Left forelimb (tissue), 1 donor: ENCODE measurements at places on chromosomes 2 and 18.

GRCh38 chr2:42872721-42873120, 80.3 kb upstream of the HAAO start:
- no peak for DNase-seq

DNA sequence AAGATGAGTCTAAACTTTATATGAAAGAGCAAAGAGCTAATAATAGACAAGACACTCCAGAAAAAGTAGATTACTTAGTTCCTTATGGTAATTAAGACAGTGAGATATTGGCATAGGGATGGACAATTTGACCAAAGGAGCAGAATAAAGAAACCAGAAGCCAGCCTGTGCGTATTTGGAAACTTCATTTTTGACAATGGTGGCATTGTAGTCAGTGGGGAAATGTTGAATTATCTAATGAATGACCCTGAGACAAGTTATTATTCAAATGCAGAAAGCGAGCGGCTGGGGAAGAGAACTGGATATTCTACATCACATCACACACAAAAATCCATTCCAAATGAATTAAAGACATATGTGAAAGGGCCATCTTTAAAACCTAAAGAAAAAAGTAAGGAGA, 144.3 kb downstream of the DTNB start:
- DNase-seq, result no peak

DNA sequence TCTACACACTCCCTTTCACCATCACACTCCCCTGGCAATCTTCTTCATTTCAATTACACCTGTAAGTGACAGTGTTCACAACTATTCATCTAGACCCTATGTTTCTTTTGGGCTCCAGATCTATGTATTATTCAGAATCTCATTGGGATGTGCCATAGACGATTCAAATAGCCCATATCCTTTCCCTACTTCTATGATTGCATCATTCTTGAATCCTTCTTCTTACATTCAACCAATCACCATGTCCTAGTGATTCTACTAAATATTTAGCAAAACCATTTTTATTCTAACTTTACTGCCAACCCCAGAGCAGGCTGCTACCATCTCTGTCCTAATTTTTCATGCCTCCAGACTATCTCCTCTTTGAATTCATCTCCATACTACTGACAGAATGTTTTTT, 106.4 kb downstream of the TDRD15 start:
- no peak for DNase-seq

GRCh38 chr18:41753826-41754225, 201.2 kb upstream of the PIK3C3 start:
- no peak for DNase-seq

DNA sequence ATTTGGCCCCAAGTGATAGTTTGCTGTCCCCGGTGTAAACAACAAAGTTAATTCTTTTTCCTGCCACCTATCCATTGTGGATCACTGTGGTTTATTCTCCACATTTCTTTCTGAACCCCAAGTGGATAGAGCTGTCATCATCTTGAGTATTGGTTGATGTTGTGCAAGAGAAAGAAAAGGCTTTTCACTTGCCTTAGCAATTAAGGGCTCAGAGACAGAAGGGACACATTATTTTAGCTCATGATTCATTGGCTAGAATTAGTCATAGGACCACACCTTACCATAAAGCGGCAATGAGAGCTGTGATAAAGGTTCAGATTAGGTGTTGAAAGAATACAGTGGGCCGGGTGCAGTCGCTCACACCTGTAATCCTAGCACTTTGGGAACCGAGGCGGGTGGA, 442.1 kb upstream of the DCC start:
- no peak for DNase-seq

DNA sequence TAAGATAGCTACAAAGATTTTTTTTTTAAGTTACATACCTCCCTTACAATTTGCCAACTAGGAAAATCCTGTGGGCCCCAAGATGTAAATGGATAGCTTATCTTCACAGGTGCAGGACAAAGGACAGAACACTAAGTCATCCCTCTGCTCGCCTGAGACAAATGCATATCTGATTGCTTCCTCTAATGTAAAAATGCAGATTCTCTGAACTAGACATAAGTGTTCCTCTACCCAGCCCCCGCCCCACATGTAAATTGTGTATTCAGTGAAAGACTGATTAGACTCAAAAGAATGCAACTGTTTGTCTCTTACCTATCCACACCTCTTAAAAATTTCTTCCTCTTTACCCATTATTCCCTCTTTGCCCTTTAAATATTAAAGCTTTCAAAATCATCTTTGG, 96.5 kb downstream of the CYP26B1 start:
- DNase-seq, result no peak

GRCh38 chr18:75068682-75069435, 140.1 kb downstream of the PTGR3 start:
- no peak for DNase-seq

DNA sequence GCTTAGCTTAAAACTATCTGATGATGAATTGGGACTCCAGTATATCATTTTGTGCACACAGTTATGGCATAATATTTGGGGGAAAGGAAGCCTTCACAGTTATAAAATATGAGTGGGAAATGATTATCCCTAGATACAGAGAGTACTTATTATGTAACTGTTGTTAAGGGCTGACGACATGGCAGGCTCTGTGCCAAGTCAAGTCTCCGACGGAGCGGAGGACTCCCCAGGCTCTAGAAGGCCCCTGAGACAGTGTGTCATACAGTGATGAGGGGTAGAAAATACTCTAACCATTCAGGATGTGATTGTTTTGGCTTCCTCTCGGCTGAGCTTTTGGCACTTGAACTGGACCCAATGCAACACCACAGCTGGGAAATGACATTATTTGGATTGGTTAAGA, 211.8 kb downstream of the SLC8A1 start:
- DNase-seq, result peak; percentile 70

DNA sequence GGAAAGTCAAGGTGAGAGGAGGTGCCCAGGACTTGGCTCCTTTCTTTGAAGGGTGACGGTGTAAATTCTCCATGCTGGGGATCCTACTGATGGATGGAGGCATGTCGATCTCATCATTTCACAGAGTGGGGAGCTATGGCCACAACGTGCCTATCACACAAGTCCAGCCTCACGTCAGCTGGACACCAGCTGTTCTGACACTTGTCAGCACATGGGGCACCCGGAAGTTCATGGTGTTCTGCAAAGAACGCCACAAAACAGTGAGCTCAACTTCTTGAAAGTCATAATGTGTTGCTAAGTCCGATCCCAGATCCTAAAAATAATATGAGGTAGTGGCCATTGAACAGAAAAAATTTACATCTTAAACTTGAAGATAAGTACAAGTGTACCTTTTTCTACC, 12.3 kb downstream of the PAX8 start:
- DNase-seq, result no peak
